ENCODE measurements at places on chromosomes 7 and 10. TPM values are rescaled to one million over a fixed set of nuclear protein-coding genes. Genes with fewer than 3 reads are reported as not detected.

DNA sequence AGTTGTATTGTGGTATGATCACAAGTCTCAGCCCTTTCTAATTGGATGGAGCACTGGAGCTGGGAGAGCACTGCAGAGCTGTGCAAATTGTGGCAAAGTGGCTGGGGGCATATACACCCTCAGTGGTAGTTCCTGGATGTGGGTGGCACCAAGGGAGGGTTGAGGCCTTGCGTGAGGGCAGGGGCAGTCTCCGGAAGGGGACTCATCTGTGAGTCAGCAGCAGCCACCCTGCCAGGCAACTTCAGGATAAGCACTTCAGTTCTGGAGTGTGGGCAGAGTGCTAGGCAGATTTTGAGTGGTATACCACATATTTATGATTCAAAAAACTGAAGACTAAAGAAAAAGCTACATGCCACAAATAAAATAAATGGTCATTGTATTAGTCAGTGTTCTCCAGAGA lies 210.5 kb downstream of the ETV1 start:
- peak; percentile 75 for DNase-seq
- no peaks in the 10 kb centered on the region for H3K4me1 ChIP-seq
- H3K4me3 ChIP-seq, result no peak overlapping the region
- H3K36me3 ChIP-seq, result no peaks in the 10 kb centered on the region
- H3K27ac ChIP-seq, result no peak overlapping the region

DNA sequence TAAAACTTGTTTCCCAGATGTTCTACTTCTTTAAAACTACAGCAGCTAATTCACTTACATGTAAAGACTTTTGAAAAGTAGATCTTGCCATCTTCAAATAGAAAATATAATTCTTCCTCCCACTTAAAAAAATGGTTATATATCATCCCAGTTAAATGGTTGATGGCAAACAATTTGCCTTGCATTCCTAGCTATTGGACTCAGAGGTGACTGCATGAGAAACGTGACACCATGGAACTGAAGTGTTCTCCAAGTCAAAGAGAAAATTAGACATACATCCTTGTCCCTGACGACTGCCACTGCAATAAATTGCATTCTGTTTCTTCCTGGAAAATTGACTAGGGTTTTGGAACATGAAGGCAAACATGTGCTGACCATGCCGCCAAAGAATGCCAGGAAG lies 95.0 kb upstream of the POM121L12 start:
- H3K4me1 ChIP-seq, result no peaks in the 10 kb centered on the region
- H3K27me3 ChIP-seq, result no peaks in the 10 kb centered on the region
- H3K4me3 ChIP-seq, result no peak overlapping the region
- DNase-seq, result no peak

GRCh38 chr7:12683678-12684585 lies 3.5 kb upstream of the ARL4A start:
- H3K27me3 ChIP-seq, result no peaks in the 10 kb centered on the region
- no peak overlapping the region for H3K27ac ChIP-seq
- no peaks in the 10 kb centered on the region for H3K36me3 ChIP-seq
- no peak for DNase-seq

DNA sequence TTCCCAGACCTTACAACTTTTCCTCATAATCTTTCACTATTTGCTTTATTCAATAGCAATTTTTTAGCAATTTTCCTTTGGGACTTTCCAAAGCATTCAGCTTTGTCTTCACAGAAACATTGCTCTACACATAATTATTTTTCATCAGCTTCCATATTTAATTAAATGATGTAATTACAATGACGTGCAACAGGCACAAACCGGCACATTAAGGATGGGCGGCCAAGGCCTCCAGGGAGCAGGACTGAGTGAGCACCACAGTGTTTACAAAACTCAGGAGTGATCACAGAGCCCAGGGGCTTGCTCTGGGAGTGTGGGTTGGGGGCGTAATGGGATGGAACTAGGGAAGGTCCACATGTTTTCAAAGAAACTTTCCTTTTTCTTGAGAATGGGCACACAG lies 69.8 kb downstream of the MAD1L1 start:
- H3K27me3 ChIP-seq, result no peaks in the 10 kb centered on the region
- H3K4me3 ChIP-seq, result no peak overlapping the region
- DNase-seq, result peak; percentile 20
- H3K4me1 ChIP-seq, result peaks cover 6% of the 10 kb centered on the region

- no peaks in the 10 kb centered on the region for H3K36me3 ChIP-seq
- no peak for DNase-seq
- H3K27ac ChIP-seq, result no peak overlapping the region
- no peaks in the 10 kb centered on the region for H3K27me3 ChIP-seq
- H3K4me1 ChIP-seq, result no peaks in the 10 kb centered on the region
Observed at GRCh38 chr7:138608275-138608674, 92.9 kb downstream of the SVOPL start.

DNA sequence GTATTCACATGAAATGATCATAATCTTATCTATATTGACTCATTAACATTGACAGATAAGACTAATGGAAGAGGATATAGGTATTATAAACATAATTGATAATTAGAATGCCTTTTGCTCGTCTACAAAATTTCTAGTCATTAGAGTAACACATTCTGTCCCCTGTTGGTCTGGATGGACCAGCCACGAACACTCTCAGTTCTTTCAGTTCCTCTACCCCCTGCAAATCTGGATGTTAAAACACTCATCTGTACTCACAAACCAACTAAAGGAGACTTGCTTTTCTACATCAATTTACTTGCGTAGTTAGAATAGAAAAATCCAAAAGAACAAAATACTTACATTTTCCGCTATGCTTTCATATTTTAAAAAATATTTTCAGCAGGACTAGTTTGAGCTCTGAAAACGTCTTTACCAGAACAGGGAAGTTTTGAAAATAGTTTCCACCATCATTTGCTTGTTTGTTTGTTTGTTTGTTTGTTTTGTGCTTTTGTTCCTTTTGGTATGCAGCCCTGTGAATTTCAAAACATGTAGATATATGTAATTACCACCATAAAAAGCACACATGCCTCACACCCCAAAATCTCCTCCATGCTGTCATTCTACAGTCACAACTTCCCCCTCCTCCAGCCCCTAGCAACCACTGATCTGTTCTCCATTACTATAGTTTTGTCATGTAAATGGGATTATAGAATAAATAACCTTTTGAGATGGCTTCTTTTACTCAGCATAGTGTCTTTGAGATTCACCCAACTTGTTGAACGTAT lies 103.8 kb downstream of the FZD1 start:
- no peaks in the 10 kb centered on the region for H3K36me3 ChIP-seq
- H3K27me3 ChIP-seq, result no peaks in the 10 kb centered on the region
- H3K27ac ChIP-seq, result no peak overlapping the region

GRCh38 chr10:21823617-21824016 lies 179.9 kb downstream of the DNAJC1 start:
- no peak for DNase-seq
- H3K36me3 ChIP-seq, result no peaks in the 10 kb centered on the region
- H3K27me3 ChIP-seq, result no peaks in the 10 kb centered on the region
- H3K4me1 ChIP-seq, result no peaks in the 10 kb centered on the region

GRCh38 chr7:22302951-22303423 lies 54.0 kb downstream of the RAPGEF5 start:
- DNase-seq, result no peak
- no peaks in the 10 kb centered on the region for H3K4me1 ChIP-seq
- no peak overlapping the region for H3K4me3 ChIP-seq
- no peak overlapping the region for H3K27ac ChIP-seq

- H3K27me3 ChIP-seq, result no peaks in the 10 kb centered on the region
- no peak overlapping the region for H3K4me3 ChIP-seq
- no peaks in the 10 kb centered on the region for H3K4me1 ChIP-seq
- H3K27ac ChIP-seq, result no peak overlapping the region
- H3K36me3 ChIP-seq, result no peaks in the 10 kb centered on the region
Observed at GRCh38 chr7:45400680-45401079, 173.5 kb upstream of the ADCY1 start.

The CYP3A7 gene
- total RNA-seq, result 1.6 TPM

The PAPOLB gene
- total RNA-seq, result 0.38 TPM
